ENCODE measurements at places on chromosomes 5 and 9.

DNA sequence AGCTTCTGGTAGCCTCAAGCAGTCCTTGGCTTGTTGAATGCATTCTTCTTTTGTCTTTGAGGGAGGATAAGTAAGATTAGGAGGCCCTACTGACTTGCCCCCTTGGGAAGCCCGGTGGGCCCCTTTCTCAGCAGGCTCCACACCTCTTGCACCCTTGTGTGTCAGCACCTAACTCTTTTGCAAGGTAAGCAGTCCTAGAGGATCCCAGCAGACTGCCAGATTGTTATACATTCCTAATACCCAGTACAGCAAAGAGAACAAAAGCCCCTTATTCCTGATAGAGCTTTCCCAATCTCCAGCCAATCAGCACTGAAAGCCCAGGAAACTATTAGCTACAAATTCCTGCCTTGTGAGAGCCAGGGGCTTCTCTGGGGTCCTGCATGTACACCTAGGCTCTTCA, 152.8 kb downstream of the RAB3C start:
- no peak for DNase-seq

DNA sequence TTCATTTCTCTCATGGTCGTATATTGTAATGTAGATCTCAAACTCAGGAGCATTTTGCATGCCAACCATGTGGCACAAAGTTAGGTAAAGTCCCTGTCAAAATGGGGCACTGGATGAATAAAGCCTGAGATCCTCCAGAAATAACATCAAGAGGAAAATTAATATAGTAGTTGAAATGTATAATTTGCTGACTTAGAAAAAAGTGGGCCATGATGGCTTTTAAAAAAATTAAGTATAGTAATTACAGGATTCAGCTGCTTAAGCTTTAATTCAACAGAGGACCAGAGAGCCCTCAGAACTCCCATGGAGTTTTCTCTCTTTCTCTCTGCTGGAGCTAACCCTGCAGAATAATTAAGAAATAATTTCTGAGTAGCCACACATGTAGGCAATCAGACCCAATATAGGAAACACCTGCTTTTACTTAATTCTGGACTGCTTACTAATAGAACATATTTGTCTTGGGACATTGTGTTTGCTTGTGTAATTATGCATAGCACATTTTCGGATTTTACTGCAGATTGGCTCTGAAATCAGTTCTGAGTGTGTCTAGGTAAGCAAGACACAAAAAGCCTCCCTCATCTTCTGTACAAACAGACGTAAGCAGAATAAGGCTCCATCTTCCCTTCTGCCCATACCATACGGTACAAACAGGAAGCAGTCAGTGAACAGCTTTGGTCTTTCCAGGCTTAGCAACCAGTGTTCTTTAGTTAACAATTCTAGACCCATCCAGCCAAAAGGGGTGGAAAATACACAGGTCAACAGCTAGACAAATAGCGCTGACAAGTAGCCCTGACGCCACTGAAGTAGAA, 26.5 kb upstream of the PCSK1 start:
- DNase-seq = no peak

GRCh38 chr5:149056616-149057165, 6.2 kb downstream of the SH3TC2 start:
- DNase-seq = no peak

DNA sequence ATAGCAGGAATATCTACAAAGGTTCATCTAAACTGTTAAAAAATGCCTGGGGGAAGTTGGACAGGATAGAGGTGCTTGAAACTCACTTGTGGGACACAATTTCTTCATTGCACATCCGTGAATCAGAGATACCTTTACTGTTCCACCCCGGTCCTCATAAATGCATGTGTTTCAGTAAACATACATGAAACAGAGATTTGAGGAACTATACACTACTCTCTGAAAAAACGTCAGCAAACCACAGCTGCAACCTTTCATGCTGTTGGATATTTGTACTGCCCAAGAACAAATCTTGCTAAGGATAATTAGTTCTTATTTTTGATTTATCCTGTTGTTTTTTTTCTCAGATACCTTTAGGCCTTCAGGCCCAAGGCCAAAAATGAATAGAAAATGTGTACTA, 337.3 kb downstream of the KDM4C start:
- no peak for DNase-seq

Data from activated T-cell treated with anti-CD3 and anti-CD28 coated beads for 24 hours (primary cell).